ENCODE measurements at places on chromosomes 4 and X.

DNA sequence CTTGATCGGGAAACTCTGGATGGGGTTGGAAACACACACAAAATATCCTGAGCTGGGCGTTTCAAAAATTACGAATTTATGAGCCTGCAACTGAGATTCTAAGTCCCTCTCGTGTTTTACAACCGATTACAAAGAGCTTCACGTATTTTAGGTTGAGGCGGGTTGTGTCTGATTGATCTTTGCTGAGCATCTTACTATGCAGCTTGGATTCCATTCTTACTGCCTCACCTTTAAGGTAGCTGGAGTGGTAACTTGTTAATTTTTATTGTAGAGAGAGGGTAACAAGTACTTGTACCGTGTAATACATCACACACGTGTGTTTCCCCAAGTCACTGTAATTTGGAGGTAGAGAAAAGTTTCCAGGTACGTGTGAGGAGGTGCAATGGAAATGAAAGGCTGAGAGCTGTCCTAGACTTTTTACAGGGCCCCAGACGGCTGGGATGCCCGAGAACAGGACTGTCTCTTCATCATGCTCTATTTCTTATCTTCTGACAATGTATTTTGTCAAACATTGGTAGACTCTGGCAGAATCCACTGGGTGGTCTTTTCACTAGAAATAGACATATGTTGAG, 97.8 kb upstream of the TENM3 start:
- no peak for DNase-seq

DNA sequence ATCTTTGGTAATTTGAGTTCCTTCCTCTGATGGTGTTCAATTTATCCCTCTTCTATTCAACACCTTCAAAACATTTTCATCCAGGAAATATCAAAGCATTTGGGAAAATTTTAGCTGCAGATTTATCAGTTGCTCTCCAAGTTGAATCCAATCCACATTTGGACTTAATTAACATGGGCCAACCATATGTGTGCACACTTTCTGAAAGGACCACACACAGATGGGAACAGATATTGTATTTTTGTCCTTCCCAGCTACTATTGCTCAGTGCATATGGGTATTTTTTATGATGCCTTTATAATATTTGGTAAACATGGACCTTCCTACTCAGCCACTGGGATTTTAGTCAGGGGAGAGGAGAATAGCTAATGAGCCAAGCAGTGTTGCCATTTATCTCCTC, 65.2 kb downstream of the GLRA2 start:
- DNase-seq, result no peak

DNA sequence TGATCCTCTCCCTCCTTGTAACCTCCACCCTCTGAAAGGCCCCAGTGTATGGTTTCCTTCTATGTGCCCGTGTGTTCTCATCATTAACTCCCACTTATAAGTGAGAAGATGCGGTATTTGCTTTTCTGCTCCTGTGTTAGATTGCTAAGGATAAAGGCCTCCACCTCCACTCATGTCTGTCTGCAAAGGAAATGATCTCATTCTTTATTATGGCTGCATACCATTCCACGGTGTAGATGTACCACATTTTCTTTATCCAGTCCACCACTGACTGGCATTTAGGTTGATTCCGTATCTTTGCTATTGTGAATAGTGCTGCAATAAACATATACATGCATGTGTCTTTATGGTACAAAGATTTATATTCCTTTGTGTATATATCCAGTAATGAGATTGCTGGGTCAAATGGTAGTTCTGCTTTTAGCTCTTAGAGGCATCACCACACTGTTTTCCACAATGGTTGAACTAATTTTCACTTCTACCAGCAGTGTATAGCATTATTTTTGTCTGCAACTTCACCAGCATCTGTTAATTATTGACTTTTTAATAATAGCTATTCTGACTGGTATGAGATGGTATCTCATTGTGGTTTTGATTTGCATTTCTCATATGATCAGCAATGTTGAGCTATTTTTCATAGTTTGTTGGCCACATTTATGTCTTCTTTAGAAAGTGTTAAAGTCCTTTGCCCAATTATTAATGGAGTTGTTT, 1030.9 kb downstream of the FSTL5 start:
- no peak for DNase-seq

GRCh38 chr4:13218326-13218958, 265.7 kb downstream of the RAB28 start:
- DNase-seq, result no peak

GRCh38 chrX:154731184-154731583, 19.7 kb downstream of the GAB3 start:
- no peak for DNase-seq

- DNase-seq, result no peak
These were observed 114.0 kb downstream of the STOX2 start for GRCh38 chr4:184019076-184019475.

DNA sequence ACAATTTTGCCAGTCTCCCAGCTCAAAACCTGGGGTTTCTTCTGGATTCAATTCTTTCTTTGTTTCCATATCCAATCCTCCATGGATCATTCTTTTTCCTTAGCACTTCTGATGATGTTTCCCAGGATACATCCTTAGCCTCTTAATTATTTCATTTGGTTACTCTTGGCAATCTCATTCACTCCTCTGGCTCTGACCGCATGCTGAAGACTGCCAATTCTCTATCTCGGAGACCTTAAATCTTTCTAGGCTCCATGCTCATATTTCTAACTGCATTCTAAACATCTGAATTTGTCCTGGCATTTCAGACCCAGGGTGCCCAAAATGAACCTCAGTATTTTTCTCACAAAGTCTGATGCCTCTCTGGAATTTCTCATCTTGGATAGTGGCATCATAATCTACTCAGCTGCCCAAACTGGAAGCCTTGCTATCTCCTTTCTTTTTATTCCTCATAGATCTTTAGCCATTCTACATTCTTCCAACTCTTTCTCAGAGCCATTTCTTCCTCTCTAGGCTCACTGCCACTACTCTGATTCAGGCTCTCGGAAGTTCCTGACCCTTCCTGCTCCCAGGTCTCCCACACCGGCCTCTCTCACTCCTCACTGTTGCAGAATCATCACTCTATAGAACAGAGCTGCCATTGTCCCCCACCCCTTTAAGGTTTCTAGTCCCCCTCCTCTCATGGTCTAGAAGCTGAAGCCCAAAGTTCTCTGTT, 290.2 kb downstream of the CAMK2D start:
- no peak for DNase-seq

- DNase-seq, result no peak
These were observed 32.0 kb upstream of the MMAA start for GRCh38 chr4:145587088-145587754.

DNA sequence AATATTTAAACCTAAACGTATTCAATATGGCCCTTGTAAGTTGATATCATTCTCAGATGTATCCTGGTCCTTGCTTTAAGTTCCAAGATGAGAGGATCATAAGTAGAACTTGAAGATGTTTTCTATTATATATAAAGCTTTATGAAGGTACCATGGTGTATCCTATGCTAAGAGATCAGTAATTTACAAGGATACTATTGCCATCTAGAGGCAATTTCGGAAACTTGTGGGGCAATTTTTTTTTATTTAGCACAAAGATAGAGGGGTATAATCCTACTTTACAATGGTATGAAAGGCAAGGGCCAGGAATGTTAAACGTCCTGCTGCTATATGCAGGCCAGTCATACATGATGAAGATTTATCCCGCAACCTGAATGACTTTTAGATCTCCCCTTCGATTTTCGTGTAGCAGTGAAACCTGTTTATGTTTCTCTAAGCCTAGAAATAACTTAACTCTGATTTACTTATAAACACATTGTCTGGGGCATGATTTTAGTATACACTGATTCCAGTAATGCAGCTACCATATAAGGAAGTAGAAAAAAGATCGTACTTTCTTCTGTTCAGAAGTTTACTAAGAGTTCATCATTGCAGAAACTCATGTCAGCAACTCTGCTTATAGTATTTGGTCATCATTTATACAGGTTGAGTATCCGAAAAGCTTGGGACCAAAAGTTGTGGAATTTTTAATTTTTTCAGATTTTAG, 2.6 kb downstream of the SLC25A31 start:
- no peak for DNase-seq

DNA sequence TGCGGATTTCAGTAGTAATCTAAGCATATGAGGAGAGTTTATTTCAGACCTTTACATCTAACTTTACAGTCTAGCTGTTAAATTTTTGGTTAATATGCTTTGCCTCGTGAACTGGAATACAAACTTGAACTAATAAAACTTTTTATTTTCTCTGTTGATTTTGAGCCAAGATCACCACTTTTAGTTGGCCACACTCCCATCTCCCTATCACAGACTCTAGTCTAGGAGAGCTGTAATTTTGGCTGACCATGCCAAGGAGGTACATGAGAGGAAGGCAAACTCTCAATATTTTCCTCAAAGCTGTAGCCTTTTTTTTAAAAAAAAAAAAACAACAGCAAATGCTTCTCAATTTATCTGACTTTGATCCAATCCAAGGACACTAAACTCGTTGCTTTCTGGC, 597.5 kb upstream of the PCDH7 start:
- DNase-seq, result no peak

- no peak for DNase-seq
These were observed 1296.1 kb upstream of the PABPC4L start for GRCh38 chr4:135497563-135498152.

- DNase-seq, result no peak
These were observed 833.9 kb downstream of the FSTL5 start for GRCh38 chr4:161329852-161330251.

DNA sequence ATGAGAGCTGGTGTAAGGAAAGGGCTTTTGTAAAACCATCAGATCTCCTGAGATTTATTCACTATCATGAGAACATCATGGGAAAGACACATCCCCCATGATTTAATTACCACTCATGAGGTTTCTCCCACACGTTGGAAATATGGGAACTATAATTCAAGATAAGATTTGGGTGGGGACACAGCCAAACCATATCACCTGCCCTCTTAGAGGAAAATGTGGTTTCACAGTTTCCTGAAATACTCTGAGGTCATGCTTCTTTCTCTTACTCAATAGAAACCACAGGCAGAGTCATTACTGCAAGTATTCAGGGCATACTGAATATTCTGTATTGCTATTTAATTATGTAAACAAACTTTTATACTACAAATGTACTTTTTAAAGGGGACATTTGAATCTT, 1453.3 kb downstream of the PCDH18 start:
- no peak for DNase-seq

GRCh38 chr4:173254646-173255045, 79.5 kb downstream of the HMGB2 start:
- DNase-seq, result no peak

DNA sequence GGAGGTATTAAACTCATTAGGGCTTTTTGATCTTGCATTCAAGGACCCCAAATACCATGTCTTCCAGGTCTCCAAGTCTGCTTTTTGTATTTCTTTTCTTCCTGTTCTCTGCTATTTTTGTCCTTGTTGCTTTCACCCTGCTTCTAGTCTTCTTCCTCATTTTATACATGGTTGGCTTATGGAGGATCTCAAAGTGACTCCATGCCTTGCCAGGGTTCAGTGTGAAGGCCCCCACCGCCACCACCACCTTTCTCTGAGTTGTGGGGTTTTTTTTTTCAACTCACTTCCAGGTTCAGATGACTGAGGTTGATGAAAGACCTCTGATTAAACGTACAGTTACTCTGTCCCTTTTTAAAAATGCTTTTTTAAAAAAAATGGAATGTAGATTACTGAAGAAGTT, 96.3 kb downstream of the MAML3 start:
- DNase-seq, result no peak

DNA sequence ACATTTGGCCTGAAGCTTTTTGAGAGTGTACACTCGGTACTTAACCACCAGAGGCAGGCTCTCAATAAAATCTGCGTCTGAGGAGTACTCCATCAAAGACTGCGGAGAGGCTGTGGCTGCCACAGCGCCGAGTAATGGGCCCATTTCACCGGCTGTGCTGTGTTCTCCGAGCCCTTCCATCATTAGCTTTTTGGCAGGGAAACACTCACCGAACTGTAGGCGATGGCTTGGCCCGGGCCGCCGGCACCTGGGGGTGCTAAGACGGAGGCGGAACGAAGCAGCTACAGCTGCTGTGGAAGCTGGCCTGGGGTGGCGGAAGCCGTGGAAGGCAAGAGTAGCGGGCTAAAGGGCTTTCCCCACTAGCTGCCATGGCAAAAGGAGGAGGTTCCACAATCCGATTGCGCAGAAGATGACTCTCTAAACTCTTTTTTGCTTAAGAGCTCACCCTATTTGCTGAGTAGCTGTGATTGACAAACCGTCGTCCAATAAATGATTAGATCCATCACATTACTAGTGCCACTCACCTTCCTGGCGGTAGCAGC, 48.5 kb upstream of the PABPC1L2A start:
- DNase-seq, result no peak

DNA sequence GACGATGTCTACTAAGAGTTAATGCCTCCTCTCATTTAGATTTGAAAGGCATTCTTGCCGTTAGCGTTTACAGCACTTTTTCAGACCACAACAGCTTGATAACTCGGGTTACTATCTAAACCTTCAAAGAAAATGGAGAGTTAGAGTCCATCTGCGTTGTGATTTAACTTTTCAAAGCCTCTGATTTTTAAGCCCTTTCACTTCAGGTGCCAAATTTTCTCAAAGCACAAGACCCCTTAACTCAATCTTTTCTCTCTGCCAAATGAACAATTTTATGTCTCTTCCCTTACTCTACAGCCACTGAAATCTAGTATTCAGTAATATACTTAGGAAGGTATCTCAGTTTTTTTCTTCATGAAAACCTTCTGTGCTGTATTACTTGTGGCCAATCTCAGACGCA, 310.5 kb downstream of the TENM3 start:
- DNase-seq, result no peak

DNA sequence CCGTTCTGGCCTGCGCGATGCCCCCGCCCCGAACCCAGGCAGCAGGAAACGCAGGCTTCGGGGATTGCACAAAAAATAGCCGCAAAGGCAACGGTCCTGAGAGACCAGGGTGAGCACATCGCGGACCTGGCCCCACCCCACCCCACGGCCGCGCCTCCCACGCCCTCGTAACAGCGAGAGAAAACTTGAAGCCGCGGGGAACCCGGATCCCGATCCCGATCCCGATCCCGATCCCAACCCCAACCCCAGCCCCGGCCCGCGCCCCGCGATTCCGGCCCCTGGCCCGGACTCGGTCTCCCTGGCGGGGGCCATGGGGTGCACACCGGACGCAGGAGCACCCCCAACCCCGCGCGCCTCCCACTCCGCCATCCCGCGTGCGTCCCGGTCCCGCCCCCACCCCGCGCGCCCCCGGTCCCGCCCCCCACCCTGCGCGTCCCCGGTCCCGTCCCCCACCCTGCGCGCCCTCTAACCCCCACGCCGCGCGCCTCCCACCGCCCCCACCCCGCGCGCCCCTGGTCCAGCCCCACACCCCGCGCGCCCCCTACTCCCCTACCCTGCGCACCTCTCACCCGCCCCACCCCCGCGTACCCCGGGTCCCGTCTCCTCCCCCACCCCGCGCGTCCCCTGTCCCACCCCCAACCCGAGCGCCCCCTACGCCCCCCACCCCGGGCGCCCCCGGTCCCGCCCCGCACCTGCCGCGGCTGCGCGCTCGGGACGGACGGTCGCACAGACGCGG, 29.0 kb downstream of the NOP14 start:
- DNase-seq, result no peak

DNA sequence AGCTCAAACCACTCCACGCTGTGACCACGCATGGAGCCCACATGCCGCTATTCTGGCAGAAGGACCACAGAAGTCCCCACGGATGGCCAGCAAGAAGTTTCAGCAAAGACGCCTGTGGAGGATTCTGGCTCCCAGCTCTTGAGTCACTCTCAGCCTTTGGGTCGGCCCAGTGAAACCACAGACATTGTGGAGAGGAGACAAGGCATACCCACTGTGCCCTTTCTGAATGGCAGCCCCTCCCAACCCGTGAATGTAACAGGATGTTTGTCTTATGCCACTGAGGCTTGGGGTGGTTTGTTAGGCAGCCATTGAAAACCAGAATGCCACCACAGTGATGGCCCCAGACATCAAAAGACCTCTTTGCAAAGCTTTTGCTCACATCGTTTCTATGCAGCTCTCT, 42.7 kb downstream of the ABLIM2 start:
- no peak for DNase-seq

- no peak for DNase-seq
These were observed 163.1 kb downstream of the CPE start for GRCh38 chr4:165541851-165542459.
